Stimulated activated CD4-positive, alpha-beta T cell treated with anti-CD3 and anti-CD28 coated beads, TNF-alpha, amount 100 ng/mL, for 24 hours (primary cell): ENCODE measurements at places on chromosomes 12 and 14.

DNA sequence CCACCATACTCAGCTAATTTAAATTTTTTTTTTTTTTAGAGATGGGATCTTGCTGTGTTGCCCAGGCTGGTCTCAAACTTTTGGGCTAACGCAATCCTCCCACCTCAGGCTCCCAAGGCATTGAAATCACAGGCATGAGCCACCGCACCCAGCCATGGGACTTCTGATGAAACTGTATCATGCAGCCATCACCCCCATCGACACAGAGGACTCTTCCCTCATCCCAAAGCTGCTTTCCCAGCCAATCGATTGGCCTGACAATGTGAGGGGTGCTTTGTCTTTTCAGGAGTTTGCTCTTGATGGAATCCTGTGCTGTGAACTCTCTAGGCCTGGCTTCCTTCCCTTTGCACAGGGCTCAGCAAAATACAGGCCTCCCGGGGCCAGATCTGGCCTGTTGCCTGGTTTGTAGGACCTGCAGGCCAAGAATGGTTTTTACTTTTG, 59.6 kb upstream of the NCOR2 start:
- DNase-seq: no peak

DNA sequence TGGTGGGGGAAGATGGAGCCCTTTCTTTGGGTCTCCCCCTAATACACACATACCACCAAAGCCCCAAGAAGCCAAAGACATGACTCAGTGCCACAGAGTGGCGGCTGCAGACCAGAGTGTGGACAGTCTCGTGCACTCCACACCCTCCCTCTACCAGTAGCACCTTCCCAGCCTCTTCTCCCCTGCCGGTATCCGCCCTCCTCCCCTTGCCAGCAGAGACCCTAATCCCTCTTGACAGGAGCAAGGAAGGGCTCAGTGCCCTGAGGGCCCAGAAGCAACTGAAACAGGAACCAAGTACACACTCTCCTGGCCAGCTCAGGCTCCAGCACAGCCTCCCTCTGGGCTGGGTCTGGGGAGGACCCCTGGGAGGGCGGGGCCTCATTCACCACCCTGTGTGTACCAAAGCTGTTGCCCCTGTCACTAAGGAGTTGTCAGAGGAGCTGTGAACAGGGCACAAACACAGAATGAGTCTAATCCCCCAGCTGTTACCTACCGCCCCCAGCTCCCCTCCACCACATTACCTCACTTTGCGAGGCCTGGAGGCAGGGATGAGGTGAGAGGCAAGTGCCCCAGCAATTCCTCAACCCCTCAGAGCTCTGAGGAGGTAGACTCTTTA, 8.2 kb downstream of the SPRYD3 start:
- DNase-seq: no peak

GRCh38 chr14:52848626-52849025, 57.2 kb upstream of the GNPNAT1 start:
- no peak for DNase-seq

DNA sequence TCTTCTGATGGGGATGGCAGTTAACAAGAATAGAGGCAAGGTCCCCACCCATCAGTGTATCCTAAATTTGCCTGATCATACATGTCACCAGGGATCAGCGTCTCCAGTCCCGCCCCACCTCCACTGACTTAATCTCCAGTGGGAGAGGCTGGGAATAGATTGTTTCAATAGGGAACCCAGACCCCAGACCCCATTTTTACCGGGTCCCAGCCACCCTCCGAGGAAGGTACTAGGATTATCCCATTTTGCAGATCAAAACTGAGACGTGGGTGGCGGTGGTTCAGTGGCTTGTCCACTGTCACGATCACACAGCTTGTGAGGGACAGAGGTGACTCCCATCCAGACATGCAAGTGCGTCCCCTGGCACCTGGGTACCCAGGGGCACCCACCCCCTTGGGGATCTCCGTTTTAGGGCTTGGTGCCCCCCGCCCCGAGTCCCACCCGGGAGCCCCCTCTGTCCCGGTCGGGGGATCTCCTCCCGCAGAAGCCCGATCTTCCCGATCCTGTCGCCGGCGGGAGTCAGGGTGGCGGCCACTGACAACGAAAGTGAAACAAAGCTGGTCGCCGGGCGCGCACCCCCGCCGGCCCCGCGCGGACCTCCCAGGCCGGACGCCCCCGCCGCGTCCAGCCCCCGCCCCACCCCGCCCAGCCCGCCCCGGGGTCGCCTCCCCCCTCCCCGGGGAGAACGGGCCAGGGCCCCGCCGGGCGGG, 523 bp downstream of the WSB2 start:
- no peak for DNase-seq

GRCh38 chr12:19251481-19252132, 122.1 kb downstream of the PLEKHA5 start:
- DNase-seq: no peak

DNA sequence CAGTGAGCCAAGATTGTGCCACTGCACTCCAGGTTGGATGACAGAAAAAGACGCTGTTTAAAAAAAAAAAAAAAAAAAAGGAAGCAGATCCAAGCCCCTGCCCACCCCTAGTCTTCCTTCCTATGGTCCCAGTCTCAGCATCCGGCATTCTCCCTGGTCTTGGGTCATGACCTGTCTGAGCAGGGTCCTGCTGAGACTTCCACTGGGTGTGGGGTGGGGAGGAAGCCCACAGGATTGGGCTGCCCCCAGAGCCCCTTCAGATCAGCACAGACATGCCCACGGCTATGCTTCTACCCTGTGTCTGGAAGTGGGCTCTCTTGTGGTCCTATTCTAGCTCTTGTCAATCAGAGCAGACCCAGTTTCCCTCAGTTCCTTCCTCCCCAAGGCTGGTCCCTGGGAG, 12.6 kb upstream of the PLEK2 start:
- DNase-seq: no peak

DNA sequence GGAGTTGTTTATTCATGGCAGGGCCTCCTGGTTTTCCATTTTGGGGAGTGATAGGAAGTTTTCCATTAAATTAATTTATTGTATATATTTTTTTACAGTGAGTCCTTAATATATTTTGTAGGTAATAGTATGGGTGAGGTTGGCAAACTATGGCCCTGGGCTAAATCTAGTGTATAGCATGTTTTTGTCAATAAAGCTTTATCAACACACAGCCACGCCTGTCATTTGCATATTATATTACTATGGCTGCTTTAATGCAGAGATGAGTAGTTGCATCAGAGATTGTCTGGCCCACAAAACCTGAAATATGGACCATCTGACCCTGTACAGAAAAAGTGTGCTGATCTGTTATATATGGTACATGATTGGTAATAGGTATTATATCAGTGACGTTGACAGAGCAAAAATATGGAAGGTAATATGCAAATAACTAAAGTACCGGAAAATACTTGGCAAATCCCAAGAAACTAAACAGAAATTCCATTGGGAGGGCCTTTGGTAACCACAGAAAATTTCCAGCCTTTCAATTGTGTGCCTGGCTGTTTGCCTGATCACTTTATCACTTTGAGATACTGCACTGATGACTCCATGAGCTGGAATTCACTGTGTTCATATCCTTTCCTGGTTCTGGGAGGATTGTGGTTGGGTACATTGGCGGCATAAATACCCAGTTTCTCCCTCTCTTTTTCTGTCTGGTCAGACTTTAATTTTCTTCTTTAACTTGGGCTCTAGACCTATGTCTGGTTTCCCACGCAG, 61.7 kb upstream of the RFLNA start:
- DNase-seq: no peak

DNA sequence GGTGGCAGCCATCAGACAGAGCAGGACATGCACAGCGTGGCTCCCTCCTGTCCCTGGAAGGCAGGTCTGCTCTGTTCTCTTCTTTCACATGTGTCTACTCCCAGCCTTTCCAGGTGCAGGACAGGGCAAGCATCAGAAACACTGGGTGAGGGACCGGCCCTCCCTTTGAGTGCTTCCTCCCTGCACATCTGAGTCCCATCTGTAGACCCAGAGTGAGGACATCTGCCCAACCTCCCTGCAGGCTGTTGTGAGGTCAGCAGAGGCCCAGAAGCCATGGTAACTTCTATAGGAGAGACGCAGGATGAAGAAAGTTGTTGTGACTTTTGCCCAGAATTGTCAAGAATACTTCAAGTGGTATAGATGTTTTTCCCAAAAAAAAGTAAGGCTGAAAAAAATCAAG, 282.7 kb downstream of the CACNA1C start:
- no peak for DNase-seq

- no peak for DNase-seq
Observed at GRCh38 chr12:131075194-131075593, 121.5 kb downstream of the ADGRD1 start.
